T-cell (primary cell): ENCODE measurements at places on chromosomes 6 and 20.
A peak's percentile ranks its signal among the peaks of the same experiment; 100 is the strongest.

GRCh38 chr20:41161886-41162285, 24.5 kb downstream of the PLCG1 start:
- DNase-seq, result no peak

DNA sequence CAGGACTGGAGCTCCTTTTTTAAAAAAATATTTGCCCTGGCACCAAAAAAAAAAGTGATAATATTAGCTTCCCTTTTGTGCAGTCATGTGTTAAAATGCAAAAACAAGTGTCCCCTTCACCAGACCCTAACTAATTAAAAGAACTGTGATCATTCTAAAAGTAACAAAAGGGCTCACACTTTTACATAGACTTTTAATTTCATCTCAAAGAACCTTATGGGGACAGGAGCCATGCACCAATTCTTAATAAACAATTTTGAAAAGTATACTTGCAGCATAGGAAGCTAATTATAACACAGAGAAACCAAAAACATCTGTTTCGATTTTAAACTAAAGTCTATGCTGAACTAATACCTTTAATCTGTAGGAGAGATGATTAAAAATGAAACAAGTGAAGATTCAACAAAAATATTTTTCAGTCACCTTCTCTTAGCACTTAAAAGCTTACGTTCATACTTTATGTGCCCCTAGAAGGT, 17.3 kb downstream of the STX7 start:
- DNase-seq, result no peak

DNA sequence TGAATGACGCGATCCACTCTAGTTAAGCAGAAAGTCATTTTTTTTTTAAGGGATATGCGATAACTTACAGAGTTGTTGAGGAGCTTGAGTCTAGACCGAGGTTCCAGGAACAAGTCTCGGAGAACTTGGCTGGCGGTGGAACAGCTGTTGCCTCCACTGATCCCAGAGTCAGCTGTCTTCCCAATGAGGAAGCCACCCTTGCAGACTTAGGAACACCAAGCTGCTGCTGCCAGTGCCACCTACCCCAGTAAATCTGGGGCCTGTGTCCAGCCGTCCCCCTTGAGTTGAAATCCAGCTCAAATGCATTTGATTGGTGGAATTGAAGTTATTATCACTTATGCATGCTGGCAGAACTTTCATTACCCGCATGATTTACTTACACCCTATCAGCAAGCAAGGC, 6.7 kb downstream of the PFDN4 start:
- no peak for DNase-seq

DNA sequence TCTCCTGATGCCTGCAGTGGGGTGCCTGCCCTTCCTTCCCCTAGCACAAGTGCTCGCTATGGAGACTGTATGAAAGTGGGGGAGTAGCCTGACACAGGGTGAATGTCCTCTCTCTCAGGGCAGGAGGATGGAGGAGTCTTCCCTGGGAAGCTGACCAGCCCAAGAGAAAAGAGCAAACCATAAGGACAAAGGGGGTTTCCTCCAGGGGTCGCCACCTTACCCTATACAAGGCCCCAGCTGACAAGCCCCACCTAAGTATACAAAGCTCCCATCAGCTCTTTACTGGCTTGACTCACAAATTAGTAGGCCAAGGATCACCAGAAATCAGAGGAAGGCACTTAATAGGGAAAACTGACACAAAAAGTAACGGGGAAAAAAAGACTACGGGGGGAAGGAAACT, 54.1 kb downstream of the PLAGL1 start:
- no peak for DNase-seq

- no peak for DNase-seq
These were observed 38.3 kb downstream of the PSMG4 start for GRCh38 chr6:3297006-3297405.

GRCh38 chr6:145148776-145149175, 586.5 kb downstream of the EPM2A start:
- no peak for DNase-seq

DNA sequence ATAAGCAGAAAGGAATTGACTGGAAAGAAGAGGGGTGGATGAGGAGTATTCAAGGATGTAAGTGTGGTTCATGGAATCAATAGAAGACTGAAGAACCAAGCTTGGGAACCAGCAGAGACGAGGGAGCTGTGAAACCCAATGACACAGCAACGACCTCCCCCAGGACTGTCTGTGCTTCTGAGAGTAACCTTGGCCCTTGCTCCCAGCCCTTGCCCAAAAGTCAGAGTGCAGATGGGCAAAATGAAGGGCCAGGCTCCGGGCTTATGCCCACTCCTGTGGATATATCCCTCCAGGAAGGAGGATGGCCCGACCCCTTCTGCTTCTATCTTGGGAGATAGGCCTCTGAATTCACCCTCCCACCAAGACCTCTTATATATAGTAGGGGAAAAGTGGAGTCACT, 24.9 kb downstream of the FAM50B start:
- DNase-seq, result no peak

- no peak for DNase-seq
These were observed 129.1 kb downstream of the PREX1 start for GRCh38 chr20:48698507-48699267.

GRCh38 chr20:47502271-47503239, 868 bp downstream of the NCOA3 start:
- peak; percentile 18 for DNase-seq

- DNase-seq, result no peak
These were observed 37.0 kb upstream of the PRL start for GRCh38 chr6:22333802-22334201.

DNA sequence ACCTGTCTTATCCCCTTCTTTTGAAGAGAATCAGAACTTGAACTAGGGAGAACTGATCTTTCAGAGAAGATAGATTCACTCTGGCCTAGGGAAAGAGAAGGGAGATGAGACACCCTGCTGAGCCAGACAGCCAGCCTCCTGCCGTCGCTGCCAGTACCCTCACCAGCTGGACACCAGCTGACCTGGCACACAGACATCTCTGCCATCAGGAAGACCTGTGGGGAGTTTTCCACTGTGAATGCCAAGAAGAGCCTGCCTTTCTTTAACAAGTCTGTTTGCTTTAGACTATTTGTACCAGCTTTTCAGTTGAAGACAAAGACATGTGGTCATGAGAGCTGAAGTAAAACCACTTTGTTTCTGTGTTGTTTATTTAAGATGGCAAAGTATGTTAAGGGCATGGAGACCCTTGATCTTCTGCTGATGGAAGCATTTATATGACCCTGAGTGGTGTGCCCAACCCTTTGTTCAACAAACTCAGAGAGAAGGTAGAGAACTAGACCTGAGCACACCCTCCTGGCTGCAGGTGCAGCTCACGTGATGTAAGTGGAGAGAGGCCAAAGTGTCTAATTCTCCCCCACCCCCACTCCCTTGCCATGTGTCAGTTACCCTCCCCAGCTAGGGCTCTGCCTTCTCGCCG, 82.3 kb upstream of the SLC24A3 start:
- no peak for DNase-seq

- no peak for DNase-seq
These were observed 19.3 kb downstream of the SPINT3 start for GRCh38 chr20:45496166-45496565.

- DNase-seq, result no peak
These were observed 115.2 kb downstream of the CEBPB start for GRCh38 chr20:50305636-50306477.

DNA sequence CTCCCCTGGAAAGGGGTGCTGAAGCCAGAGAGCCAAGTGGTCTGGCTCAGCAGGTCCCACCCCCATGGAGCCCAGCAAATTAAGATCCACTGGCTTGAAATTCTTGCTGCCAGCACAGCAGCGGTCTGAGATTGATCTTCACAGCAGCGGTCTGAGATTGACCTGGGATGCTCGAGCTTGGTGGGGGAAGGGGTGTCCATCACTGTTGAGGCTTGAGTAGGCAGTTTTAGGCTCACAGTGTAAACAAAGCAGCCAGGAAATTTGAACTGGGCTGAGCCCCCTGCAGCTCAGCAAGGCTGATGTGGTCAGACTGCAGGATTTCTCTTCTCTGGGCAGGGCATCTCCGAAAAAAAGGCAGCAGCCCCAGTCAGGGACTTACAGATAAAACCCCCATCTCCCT, 41.3 kb upstream of the B3GAT2 start:
- DNase-seq, result no peak

- no peak for DNase-seq
These were observed 849.5 kb downstream of the MAFB start for GRCh38 chr20:39839399-39840119.

DNA sequence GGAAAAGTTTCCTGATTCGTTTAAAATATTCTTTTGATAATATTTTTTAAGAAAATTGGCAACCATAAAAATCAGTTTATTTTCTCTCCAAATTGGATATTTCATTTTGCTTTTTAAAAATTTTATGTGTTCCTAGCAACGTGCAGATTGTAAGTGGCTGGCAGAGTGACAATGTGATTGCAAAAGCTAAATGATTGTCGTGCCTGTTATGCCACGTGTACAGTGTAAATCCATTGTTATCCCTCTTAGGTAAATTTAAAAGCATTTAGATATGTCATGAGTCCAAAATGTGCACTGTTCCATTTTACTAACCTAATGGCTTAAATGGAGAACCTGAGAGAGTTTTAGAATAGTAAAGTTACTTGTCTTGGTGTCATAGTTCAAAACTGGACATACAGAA, 94.4 kb upstream of the ADGRF4 start:
- no peak for DNase-seq

- DNase-seq, result no peak
These were observed 62.1 kb downstream of the GINS1 start for GRCh38 chr20:25469558-25469957.

DNA sequence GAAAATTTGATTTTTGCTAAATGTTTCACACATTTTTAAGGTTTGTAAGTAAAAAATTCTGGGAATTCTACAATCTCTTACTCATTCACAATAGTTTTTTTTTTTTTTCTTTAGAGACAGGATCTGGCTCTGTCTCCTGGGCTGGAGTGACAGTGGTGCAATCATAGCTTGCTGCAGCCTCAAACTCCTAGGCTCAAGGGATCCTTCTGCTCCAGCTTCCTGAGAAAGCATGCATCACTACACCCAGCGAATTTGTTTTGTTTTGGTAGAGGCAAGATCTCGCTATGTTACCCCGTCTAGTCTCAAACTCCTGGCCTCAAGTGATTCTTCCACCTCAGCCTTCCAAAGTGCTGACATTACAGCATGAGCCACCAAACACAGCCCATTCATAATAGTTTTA, 232.8 kb downstream of the GJA1 start:
- no peak for DNase-seq

- DNase-seq, result no peak
These were observed 13.5 kb downstream of the USP45 start for GRCh38 chr6:99501762-99502161.

GRCh38 chr6:41159415-41160082, 3.4 kb downstream of the TREM2 start:
- no peak for DNase-seq

DNA sequence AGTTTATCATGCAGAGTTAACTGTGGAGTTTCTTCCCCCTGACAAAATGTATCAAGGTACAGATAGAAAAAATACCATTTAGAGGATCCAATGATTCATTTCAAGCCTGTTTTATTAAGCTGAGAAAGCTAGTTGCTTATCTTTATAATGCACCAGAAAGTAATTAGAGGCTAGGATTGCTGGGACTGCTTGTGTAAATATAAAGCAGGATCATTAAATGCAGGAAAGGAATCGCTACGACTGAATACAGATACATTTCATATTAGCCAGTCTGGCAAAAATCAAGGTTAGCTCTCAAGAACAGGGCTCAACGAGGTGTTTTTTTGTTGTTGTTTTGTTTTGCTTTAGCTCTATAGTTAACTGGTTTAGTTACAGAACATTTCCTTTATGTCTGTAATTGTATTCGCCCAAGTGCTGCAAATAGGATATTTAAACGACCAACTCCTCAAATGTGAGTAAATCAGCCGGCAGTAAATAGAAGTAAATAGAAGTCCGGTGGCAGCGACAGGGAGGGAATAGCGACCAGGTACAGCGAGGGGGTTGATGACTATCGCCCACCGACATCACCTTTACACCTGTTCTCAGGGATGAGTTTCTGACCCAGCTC, 748 bp downstream of the UBE2J1 start:
- no peak for DNase-seq

GRCh38 chr6:24910331-24910960, 25.3 kb downstream of the RIPOR2 start:
- DNase-seq, result peak; percentile 10

DNA sequence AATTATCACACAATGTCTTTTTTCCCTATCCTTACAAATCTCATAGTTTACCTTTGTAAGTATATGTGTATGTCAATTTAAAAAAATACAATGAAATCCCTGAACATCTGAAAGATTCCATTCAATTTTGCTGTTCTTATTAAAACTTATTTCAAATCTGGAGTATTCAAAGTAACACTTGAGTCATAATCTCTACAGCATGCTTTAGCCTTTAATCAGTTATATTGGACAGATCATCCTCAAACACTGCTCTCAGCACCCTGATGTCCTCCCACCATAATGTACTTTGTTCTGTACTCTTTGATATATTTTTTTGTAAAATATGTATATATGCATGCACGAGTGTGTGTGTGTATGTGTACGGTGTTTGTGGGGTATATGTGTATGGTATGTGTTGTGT, 83.0 kb upstream of the RPS6KA2 start:
- no peak for DNase-seq

DNA sequence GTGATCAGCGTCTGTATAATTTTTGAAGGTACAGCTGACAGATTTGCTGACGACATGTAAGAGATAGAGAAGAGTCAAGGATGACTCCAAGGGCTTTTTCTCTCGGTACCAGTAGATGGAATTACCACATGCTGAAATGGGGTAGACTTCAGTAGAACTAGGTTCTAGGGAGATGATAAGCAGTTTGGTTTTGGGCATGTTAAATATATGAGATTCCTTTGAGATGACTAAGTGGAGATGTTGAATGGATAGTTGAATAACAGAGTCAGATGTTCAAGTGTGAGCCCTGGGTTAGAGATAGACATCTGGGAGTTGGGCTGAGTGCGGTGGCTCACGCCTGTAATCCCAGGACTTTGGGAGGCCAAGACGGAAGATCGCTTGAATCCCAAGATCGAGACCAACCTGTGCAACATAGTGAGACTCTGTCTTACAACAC, 50.0 kb downstream of the PHF20 start:
- DNase-seq, result no peak

- no peak for DNase-seq
These were observed 41.9 kb upstream of the CALHM6 start for GRCh38 chr6:116419069-116419786.

- DNase-seq, result no peak
These were observed 210.6 kb downstream of the CD83 start for GRCh38 chr6:14328163-14328562.

GRCh38 chr20:6468423-6469116, 298.9 kb upstream of the BMP2 start:
- no peak for DNase-seq
